ENCODE measurements at places on chromosomes 3 and 15. TPM values are rescaled to one million over a fixed set of nuclear protein-coding genes. Genes with fewer than 3 reads are reported as not detected.

DNA sequence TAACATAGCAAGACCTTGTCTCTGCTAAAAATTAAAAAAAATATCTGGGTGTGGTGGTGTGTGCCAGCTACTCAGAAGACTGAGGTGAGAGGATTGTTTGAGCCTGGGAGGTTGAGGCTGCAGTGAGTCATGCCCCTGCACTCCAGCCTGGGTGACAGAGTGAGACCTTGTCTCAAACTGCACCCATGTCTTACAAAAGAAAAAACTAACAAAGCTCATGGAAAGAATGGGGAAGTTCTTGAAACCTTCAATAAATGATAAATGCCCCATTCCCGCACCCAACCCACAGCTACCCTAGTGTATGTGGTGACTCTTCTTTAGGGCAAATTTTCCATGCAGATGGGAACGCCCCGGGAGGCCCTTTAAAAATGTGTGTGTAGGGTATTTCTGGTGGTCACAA is 28.3 kb downstream of the RPLP1 start:
- no peak for DNase-seq

DNA sequence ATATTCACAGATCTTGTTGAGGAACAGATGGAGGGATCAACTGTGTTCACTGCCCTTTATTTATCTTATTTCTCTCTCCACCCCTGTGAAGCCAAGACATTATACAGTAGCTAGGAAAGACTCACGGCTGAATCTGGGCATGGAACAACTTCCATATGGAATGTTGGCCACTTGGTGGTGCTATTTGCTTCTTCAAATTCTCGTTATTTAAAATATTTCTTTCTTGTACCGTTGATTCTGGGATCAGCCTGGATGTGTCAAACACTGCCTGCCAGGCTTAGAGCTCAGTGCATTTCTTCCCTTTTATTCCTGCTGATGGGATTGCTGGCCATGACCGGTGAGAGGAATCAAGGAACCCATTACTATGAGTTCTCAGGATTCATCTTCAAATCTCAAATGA is 17.5 kb upstream of the GASK1A start:
- DNase-seq = peak; percentile 36

Gene RGMA
- not detected for total RNA-seq

DNA sequence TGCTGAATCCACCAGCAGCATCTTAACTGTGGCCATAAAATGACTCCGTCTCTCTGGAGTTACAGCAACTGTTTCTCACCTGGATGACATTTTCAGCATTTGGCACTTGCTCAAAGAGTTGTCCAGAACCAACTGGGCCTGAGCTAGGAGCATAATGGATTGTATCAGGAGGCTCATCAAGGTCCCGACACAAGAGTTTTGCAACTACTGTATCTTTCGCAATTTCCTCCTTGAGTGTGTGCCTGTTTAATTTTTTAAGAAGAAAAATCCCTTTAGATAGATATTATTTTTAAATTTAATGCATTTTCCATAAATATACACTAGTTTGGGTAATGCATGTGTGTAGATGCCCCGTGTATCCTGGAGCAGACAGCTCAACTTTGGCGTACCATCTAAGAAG is 44.3 kb upstream of the C3orf49 start:
- no peak for DNase-seq

Data from LHCN-M2 (cell line).